Retinal pigment epithelial cell (primary cell): ENCODE measurements at places on chromosomes 12 and 14.

DNA sequence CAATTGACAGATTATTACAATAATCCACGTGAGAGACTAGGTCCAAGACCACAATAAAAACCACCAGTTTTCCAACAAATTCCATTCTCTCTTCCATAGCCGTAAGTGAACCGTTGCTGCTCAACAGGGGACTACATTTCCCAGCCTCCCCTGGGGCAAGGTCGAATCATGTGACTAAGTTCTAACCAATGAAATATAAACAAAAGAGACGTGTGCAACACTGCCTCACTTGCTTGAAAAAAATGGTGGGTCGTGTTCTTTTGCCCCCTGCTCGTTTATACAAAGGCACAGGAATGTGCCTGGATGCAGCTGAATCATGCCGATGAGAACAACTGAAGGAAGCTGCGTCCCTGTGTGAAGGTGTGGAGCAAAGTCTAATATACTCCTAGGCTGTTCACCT, 51.1 kb downstream of the HSPB8 start:
- DNase-seq = no peak

DNA sequence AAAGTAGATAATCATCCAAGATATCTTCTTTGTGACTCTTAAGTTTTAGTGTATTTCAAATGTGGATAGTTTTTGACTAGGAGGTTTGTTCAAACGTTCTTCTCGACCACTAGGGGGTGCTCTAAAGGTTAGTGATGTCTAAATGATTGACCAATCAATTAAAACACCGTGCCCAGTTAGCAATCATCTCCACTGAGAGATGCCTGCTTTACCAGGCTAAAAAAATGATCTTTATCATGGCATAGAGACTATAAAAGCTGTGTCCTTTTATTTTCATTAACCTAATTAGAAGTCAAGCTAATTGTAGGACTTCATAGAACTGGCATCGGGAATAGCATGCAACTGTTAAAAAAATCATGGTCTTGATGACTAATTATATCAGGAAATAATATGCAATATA, 153.9 kb downstream of the PRKCH start:
- DNase-seq = no peak

DNA sequence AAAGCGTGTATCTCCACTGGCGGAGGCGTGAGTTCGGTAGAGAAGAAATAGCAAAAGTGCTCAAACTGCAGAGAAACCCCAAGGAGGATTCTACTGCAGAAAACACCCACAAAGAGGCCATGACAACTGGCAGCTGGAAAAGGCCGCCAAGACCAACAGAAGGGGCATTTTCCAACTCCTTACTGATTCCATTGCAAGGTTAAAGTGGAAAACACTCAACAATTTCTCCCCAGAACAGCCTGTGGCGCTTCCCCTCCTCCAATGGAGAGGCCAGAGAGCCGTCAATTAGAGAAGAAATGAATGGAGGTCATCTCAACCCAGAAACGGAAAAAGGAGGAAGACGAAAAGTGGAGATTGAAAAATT, 618 bp upstream of the ANKRD52 start:
- DNase-seq = no peak

GRCh38 chr14:104726600-104727451, 2.8 kb downstream of the ADSS1 start:
- no peak for DNase-seq

- no peak for DNase-seq
Measured at GRCh38 chr14:88983755-88984154, 159.3 kb downstream of the TTC8 start.

DNA sequence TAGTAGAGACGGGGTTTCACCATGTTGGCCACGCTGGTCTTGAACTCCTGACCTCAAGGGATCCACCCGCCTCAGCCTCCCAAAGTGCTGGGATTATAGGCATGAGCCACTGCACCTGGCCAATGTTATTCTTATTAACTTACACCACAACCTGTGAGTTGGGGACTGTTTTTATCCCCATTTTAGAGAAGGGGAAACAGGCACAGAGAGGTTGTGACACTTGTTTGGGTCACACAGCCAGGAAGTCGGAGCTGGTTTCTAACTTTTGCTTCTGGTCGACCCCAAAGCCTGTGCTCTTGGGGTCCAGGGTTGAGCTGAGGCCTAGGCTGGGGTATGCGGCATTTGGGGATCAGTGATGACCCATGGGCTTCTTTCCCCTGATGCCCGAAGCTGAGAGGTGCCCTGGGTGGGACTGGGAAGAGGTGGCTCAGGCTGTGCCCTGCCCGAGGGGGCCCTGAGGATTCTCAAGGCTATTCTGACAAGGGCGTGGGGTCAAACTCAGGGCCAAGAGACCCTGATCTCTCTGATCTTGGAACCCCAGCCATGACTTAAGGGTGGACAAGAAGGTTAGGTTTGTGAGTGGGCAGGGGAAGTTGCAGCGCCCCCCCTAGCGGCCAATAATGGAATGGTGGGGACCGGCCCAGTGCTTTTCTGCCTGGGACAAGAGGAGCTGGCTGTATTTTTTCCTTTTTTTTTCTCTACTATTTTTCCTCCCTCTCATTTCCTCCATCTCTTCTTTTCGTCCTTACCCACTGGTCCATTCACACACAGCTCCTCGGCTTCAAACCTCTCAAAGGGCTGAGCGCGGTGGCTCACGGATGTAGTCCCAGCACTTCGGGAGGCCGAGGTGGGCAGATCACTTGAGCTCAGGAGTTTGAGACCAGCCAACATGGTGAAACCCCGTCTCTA, 3.0 kb downstream of the SDSL start:
- DNase-seq = no peak

GRCh38 chr14:51087031-51087441, 7.9 kb downstream of the TRIM9 start:
- no peak for DNase-seq

DNA sequence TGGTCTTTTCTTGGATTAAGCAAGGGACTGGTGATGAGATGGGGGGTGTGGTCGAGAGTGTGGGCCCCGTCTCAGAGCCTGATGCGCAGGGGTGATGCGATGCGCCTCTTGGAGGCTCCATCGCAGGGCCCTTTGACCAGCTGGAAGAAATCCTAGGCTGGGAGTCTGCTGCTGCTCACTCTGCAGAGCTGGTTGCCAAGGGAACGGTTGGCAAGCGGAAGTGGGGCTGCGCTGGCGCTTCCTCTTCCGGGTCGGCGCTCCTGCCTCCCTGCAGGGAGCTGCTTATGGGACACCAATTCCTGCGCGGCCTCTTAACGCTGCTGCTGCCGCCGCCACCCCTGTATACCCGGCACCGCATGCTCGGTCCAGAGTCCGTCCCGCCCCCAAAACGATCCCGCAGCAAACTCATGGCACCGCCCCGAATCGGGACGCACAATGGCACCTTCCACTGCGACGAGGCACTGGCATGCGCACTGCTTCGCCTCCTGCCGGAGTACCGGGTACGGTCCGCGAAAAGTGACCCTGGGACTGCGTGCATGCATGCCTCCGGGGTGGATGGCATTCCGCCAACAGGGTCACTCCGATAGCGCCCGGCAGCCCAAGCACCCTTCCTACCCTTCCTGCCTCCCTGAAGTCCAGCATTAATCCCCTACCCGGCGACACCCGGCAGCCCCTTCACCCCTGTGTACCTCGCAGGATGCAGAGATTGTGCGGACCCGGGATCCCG, at the start of gene MYG1:
Gene MYG1 (plus strand): TSS at position 242 of the 727 bp plus-strand sequence. CDS start 43 bp downstream, at position 285.
- DNase-seq = peak; percentile 64

GRCh38 chr12:40300490-40300889, 75.7 kb downstream of the LRRK2 start:
- DNase-seq = no peak
